ENCODE measurements at places on chromosomes 11 and 22.

DNA sequence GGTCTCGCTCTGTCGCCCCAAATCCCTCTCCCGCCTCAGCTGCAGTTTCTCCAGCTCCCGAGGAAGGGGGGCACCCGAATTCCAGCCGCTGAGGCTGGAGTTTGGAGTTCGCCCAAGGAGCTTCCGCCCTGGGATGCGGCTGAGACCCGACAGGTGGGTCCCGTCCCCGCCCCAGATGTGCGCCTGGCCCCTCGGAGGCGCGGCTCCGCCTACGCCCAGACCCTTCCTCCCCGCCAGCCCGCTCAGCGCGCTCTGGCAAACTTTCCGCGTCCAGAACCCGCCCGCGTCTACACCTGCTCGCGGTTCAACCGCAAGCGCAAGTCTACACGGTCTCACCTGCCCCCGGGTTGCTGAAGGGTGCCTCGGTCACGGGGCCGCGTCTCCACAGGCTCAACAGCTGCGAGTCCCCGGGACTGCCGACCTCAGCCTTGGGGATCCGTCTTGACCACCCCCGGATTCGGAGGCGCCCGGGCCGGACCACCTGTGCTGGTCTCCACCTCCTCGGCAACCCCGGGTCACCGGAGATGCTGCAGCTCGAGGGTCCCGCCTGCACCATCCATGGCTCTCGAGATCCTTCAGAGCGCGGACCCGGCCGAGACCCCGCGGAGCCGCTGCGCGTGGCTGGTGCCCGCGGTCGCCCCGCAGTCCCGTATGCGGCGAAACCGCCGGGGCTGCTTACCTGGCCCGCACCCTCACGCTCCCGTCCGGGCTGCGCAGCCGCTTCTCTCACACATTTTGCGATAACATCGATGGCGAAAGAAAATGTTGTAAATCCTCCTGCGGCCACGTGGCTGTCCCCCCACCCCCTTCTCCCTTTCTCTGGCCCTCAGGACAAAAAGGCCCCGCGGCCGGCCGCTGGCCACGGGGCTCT is 63.6 kb downstream of the NFAM1 start:
- DNase-seq: no peak

DNA sequence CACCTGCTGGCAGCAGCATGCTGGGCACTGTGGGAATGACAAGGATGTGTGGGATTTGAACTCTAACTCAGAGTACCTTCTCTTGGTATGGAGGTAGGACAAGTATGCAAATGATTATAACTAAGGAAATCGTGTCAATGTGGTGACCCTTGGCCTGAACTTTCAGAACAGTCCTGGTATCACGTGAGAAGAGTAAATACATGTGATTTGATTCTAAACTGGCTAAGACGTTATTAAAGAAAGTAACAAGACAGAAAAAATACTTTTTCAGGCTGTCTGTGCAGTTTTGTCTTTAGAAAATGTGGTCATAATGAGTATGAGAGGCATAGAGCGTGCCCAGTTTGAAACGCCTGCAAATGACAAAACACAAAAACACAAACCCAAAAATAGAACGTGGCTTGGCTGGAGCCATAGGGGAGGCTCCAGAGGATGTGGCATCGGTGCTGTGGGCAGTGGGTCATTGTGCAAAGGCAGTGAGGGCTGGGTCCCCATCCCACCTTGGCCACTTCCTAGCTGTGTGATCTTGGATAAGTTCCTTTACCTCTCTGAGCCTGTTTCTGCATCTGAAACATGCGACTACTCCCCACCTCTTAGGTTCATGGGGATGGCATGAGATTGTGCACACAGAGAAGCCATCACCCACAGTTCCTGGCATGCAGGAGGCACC is 18.4 kb upstream of the IL2RB start:
- DNase-seq: no peak

- DNase-seq: no peak
Observed at GRCh38 chr11:121134741-121135312, 33.8 kb downstream of the TECTA start.

GRCh38 chr11:18618342-18619025 is 15.7 kb downstream of the SPTY2D1 start:
- no peak for DNase-seq

DNA sequence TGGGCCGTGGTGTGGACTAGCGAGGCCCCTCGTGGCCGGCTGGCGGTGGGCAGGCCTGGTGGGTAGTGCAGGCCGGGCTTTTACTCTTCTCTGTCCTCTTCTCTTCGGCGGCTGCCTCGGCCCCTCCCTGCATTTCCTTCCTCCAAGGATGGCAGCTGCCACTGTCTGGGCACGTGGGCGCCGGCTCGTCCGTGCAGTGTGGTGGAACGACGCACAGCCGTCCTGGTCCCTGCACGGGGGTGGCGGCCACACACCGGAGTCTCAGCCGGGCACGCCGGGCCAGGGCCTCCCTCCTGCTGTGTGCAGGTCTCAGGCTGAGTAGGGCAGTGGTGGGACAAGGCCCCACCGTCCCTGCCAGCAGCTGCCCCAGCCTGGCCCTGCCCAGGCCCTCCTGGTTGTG is 37.7 kb downstream of the MOB2 start:
- no peak for DNase-seq

DNA sequence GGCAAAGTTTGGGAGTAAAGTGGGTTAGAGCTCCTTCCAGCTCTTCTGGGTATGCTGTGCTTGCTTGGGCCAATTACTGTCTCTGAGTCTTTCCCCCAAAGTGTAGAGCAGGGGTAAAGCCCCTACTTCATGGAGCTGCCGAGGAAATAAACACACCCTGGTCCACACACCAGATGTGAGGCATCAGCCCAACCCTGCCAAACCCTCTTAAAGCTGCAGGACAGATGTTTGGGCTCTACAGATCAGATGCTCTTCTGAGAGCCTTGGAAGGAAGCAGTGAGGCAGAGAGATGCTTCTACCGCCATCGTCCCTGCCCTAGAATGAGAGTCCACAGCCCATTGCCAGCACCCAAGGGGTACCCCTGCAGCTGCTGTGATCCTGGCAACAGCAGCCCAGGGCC is 64.7 kb downstream of the ELFN2 start:
- DNase-seq: no peak

DNA sequence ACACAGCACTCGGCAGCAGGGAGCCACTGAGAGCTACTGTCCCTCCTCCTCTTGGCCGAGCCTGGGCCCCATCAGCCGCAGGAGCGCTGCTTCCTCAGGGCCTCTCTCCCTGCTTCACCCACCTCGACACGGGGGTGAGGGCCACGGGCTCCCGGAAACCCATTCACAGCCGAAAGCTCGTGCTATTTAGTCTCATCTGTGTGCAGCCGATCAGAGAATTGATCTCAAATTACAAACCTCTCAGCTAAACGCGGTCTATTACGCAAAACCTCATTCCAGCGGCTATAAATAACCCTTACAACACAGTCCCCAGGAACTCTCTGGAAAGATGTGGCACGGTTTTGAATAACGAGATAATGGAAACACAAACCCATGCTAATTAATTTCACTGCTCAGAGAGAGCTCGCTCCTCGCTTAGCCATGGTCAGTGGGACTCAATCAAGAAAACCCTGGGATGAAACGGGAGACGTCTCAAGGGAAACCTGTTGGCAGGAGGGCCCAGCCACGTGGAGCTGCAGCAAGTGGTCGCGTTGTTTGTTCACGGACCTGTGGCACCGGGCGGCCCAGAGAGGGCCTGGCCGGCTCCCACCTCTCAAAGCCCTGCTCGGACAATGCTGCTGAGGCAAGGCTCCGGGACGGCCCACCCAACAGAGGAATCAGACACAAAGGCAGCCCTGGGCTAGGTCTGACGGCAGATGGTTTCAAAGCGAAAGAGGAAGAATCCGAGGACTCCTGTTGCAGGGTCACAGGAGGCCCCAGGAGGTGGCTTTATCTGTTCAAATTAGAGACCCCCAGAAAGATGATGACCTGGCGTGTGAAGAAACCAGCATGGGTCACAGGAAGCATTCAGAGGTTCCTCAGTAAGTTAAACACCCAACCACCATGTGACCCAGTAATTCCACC is 210.5 kb downstream of the CTTN start:
- no peak for DNase-seq

DNA sequence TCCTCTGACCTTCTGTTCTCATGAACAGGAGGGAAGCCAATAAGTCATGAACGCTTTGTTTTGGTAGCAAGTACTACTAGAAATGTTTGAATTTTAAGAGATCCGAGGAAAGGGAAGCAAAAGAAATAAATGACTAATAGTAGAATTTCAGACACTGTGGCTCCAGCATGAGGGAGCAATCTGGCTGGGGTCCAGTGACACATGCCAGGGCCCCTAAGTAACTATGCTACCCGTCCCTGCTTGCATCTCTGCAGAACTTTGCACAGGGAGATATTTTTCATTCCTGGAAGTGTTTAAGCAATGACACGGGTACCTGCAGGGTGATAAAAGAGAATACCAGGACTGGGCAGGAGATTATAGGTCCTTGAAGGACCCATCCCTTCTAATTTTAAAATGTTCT is 7.3 kb upstream of the ADAMTS8 start:
- DNase-seq: no peak

GRCh38 chr11:79902493-79902892 is 461.7 kb upstream of the TENM4 start:
- no peak for DNase-seq

- peak; percentile 44 for DNase-seq
Observed at GRCh38 chr11:74989260-74989638, 516 bp downstream of the NEU3 start.

- DNase-seq: peak; percentile 59
Observed at GRCh38 chr11:68798221-68798813, 43.4 kb downstream of the CPT1A start.

- peak; percentile 70 for DNase-seq
Observed at GRCh38 chr11:61752117-61752924, at the start of gene MYRF. MYRF (plus strand) TSS chr11:61752636; CDS start chr11:61752745, 109 bp downstream.

GRCh38 chr11:9208726-9209501 is 56.2 kb downstream of the DENND5A start:
- no peak for DNase-seq

- peak; percentile 42 for DNase-seq
Observed at GRCh38 chr11:2166091-2166851, 5.3 kb upstream of the INS start.

GRCh38 chr11:70650075-70650909 is 252.0 kb downstream of the CTTN start:
- peak; percentile 90 for DNase-seq
